Endodermal cell (in vitro differentiated cells): ENCODE measurements at places on chromosomes 2 and 18. TPM values are rescaled to one million over a fixed set of nuclear protein-coding genes. Genes with fewer than 3 reads are reported as not detected.
A peak's percentile ranks its signal among the peaks of the same experiment; 100 is the strongest.

The FZD7 gene
- 264 and 266 TPM in 2 replicates for total RNA-seq

- no peaks in the 10 kb centered on the region for H3K36me3 ChIP-seq
- no peak overlapping the region for H3K27ac ChIP-seq
- H3K4me3 ChIP-seq = peak overlapping the region; percentile 35
- peaks cover 19% of the 10 kb centered on the region for H3K27me3 ChIP-seq
- DNase-seq = peak; percentile 51
- H3K4me1 ChIP-seq = peaks cover 15% of the 10 kb centered on the region
Measured at GRCh38 chr2:191638079-191638801, 39.7 kb upstream of the NABP1 start.

- H3K4me1 ChIP-seq = no peaks in the 10 kb centered on the region
- H3K36me3 ChIP-seq = no peaks in the 10 kb centered on the region
- H3K27ac ChIP-seq = no peak overlapping the region
- DNase-seq = no peak
- H3K4me3 ChIP-seq = no peak overlapping the region
- no peaks in the 10 kb centered on the region for H3K27me3 ChIP-seq
Measured at GRCh38 chr2:180607514-180608049, 372.8 kb upstream of the UBE2E3 start.

DNA sequence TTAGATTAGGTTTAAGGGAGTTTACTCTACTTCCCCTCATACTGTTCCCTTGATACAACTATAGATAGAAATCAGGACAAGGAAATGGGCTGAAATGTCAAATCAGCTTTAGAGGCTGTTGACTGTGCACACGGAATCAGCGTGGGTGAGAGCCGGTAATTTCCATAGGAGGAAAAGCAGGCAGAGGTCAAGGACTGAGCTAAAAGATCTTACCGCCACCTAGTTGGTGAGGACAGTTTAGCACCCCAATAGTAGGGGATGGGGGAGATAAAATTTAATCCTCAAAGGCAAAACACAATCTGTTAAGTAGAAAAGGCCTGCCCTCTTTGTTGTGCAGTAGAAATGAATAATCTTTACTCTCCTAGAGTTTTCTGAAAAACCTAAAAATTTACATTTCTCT lies 1154.5 kb upstream of the CHAC2 start:
- no peaks in the 10 kb centered on the region for H3K27me3 ChIP-seq
- no peak overlapping the region for H3K4me3 ChIP-seq
- DNase-seq = peak; percentile 56
- H3K4me1 ChIP-seq = no peaks in the 10 kb centered on the region

- no peaks in the 10 kb centered on the region for H3K27me3 ChIP-seq
- no peak overlapping the region for H3K27ac ChIP-seq
- no peak overlapping the region for H3K4me3 ChIP-seq
- H3K4me1 ChIP-seq = no peaks in the 10 kb centered on the region
- no peak for DNase-seq
- no peaks in the 10 kb centered on the region for H3K36me3 ChIP-seq
Measured at GRCh38 chr18:12072996-12073395, 20.6 kb upstream of the ANKRD62 start.

DNA sequence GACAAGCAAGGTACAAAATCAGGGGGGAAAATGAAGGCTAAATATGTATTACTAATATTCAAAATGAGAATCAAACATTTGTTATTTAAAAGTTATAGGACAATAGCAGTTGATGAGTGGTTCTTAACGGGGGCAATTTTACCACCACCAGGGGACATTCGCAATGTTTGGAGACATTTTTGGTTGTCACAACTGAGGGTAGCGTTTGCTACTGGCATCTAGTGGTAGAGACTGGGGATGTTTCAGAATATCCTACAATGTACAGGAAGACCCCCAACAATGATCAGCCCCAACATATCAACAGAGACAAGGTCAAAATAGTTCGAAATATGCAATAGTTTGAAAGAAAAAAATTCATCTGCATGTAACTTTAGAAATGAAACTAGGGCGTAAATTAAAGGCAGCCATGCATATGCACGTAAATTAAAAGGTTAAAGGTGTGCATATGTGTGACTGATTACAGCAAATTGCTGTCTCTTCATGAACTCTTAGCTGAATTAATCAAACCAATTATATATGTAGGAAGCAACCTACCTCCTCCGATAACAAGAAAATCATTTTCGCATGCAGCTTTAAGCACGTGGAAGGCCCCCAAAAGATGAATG lies 61.2 kb upstream of the CUL3 start:
- H3K27ac ChIP-seq = no peak overlapping the region
- peak; percentile 64 for DNase-seq
- H3K4me1 ChIP-seq = no peaks in the 10 kb centered on the region
- no peak overlapping the region for H3K4me3 ChIP-seq
- H3K36me3 ChIP-seq = no peaks in the 10 kb centered on the region

- no peak overlapping the region for H3K4me3 ChIP-seq
- H3K27ac ChIP-seq = no peak overlapping the region
- no peaks in the 10 kb centered on the region for H3K27me3 ChIP-seq
- no peaks in the 10 kb centered on the region for H3K4me1 ChIP-seq
- no peaks in the 10 kb centered on the region for H3K36me3 ChIP-seq
- DNase-seq = peak; percentile 39
Measured at GRCh38 chr2:180291552-180292421, 284.7 kb upstream of the CWC22 start.

The WNT10A gene
- not detected in 2 replicates for total RNA-seq

GRCh38 chr2:55986700-55987440 lies 63.3 kb upstream of the EFEMP1 start:
- H3K27me3 ChIP-seq = peaks cover 5% of the 10 kb centered on the region
- no peaks in the 10 kb centered on the region for H3K4me1 ChIP-seq
- no peak for DNase-seq
